ENCODE measurements at places on chromosomes 4 and X.

- DNase-seq = no peak
These were observed 355.8 kb downstream of the KLHL4 start for GRCh38 chrX:87873347-87873941.

DNA sequence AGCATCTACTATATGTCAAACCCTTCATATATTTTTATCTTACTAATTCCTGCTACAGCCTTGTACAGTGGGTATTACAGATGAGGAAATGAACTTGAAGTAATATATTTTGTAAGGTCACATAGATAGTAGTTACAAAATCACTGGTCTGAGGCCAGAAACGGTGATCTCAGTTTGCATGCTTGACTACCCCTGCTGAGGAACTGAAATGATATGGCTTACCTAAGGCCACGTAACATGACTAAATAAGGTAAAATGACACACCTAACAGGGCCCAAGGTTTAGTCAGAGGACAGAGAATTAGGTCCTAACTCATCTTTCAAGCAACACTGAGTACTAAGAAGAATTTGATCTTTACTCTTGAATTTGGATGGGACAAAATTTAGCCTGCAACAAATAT lies 1.5 kb upstream of the COMMD8 start:
- DNase-seq = no peak

GRCh38 chrX:50905334-50905733 lies 5.2 kb upstream of the BMP15 start:
- DNase-seq = no peak

DNA sequence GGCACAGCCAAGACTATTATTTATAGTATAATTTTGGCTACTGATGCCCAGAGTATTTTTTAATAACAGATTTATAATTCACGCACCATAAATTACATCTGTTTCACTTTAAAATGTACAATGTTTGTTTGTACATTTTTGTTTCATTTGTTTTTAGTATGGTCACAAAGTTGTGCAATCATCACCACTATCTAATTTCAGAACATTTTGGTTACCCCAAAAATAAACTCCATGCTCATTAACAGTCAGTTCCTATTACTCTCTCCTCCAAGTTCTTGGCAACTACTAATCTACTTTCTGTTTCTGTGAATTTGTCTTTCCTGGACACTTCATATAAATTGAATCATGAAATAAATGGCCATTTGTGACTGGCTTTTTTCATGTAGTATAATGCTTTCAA lies 176.7 kb downstream of the SH3BGRL start:
- DNase-seq = no peak

DNA sequence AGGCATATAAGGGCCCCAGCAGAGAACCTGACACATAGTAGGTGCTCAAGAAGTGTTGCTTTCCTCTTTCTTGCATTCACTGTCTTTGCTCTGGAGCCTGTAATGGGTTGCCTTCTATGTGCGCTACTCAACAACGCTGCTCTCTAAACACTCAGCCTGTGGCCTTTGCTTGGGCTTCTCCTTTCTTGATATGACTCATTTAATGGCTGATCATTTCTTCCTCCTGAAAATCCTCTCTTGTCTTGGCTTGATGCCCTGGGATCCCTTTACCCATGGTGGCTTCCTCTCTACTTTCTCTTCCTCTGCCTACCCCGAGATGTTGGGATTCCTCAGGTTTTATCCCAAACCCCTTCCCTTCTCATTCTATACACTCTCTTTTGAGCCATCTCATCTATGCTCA lies 19.9 kb upstream of the PJA1 start:
- no peak for DNase-seq

DNA sequence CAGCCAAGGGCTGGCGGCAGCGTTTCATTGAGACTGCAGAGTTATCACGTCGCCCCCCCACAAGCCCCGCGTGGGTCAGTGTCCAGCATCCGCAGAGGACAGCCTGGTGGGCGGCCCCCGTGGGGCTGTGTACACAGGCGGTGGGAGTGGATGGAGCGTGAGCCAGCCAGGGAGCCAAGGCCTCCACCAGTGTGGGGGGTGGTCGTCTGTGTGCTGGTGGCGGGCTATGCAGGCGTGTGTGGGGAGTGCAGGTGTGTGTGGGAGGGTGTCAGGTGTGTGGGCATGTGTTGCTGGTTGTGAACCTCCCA lies 56.5 kb upstream of the NKX1-1 start:
- no peak for DNase-seq

DNA sequence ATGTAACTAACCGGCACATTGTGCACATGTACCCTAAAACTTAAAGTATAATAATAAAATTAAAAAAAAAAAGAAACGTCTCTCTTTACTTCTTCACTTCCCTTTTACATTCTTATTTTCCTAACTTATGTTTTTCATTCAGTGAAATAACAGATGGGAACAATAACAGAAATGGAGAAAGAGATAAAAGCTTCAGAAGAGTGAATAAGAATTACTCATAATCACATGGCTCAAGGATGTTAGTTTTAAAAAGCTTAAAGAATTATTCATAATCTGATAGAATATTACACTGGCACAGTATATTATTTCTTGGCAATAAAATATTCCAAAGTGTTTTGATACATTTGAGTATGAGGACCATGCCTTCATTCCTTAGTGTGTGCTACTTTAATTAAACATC lies 175.6 kb downstream of the COL25A1 start:
- DNase-seq = peak; percentile 56

DNA sequence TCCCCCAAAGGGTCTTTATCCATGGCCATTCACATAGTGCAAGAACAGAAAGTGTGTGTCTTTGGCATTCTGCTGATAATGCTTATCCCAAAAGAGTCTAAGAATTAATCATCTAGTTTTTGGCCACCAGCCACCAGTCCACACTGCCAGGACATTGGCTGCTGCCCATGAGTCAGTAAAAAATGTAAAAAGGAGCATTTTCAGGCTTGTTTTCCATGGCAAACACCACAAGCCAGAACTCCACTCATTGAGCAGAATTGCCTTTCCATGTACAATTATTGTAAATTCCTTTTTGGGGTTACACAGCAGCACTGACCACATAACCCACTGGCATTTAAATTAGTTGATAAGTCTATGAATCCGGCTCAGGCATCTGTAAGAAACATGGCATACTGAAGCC lies 89.2 kb upstream of the PRDX4 start:
- peak; percentile 37 for DNase-seq

DNA sequence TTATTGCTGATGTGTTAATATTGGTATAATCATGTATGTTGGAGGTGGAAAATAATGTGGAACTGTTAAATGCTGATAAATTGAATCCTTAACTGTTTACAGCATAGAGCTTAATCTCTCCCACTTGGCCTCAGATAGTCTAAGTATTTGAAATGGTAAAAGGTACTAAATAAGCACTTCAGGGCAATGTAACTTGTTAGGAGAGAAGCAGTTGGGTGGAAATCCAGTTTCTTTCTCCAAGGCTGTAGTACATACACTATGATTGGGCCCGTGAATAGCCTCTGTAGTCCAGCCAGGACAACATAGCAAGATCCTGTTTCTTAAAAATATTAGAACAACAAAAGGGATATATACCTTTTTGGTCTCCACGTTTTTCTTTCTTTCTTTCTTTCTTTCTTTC lies 39.7 kb downstream of the NUDT9 start:
- no peak for DNase-seq

GRCh38 chrX:153365670-153366069 lies 31.7 kb downstream of the ZNF275 start:
- no peak for DNase-seq

DNA sequence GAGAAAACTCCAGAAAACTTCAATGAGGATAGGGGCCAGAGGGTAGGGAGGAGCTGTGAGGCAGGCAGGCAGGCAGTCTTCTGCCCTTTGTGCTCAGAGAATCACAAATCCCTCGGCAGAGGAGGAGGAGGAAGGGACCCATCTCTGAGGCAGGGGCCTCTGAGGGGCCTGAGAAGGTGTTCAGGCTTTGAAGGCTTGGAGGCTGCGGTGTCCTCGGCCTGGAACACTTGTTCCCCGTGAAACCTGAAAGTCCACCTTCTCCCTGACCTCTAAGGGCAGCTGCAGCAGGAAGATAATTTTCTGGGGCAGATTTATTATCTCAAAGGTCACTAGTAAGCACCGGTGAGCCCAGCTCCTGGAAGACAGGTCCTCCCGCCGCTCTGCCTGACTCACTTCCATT lies 200.3 kb upstream of the BCOR start:
- DNase-seq = no peak

DNA sequence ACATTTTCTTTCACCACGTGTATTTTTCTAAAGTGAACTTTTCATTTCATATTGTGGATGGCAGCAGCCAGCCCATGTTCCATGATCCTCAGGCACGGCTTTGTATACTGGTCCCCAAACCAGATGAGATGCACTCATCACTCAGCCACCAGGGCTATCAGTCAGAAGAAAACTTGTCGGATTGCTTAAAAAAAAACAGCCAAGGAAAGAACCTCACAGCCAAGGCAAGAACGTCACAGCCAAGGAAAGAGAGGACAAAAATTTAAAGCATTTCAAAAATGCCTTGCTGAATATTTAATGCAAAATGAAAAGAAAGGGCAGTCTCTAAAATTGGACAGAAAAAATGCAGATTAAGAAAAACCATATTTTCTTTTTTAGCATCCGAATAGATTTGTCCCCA lies 333.3 kb downstream of the PDGFC start:
- DNase-seq = peak; percentile 84

DNA sequence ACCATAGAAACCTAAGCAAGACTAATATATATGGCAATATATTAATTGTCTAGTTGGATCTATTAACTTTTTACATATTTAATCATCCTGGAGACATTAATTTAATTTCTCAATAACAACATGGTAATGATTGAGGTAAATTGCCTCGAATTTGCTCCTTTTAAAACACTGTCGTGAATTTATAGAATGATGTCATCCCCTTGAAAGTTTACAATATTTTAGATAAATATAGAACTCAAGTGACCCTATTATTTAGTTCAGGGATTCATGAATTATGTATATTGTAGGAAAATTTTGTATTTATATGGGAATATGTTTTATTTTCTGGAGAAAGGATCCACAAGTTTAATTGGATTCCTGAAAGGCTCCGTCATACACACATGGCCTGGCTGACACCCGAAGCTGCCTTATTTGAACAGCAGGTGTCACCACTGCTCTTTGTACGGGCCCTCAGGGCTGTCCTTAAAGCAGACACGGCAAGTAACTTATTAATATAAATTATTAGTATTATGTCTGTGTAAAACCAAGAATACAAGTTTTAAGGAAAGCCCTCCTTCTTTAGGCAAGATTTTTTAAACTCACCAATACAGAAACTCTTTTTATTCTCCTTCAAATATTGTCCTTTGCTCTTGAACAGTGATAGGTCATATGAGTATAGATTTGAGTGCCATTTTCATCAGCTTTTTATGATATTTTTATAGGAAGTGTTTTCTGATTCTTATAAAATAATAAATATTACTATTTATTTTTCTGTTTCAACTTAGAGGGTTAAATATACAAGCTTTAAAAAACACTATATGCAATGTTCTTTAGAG lies 1.9 kb upstream of the PLRG1 start:
- peak; percentile 81 for DNase-seq

DNA sequence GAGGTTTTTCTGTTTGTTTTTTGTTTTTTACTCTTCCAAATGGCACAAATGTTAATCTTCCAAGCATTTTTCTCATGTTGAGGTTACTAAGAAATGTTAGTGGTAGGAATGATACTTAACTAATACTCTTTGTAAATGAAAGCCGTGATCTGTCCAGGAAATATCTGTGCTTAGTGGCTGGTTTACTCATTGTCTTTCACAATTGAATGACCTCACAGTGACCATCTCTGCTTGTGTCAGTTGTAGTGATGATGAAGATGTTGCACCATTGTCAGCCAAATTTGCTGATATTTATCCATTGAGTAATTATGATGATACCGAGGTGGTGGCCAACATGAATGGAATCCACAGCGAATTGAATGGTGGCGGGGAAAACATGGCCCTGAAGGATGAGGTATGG lies 93.5 kb downstream of the TNIP2 start:
- peak; percentile 42 for DNase-seq

Measured in fibroblast of skin of back (primary cell).